ENCODE measurements at places on chromosomes 11 and 22.

DNA sequence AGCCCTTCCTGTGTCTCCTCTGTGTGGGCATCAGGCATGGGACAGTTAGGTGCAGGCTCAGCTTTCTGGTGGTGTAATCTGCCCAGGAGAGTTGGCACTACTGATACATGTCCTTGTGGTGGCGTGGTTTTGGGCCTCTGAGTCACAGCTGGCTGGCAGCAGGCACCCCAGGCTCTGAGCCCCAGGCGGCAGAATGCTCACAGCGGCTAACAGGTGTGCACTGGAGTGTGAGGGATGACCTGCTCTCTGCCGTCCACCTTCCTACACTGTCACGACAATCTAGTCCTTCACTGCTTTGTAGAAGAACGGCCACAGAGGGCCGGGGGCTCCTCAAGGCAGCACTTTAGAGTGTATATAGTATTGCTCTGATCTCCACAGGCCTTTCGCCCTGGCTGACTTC is 100.3 kb upstream of the PITPNB start:
- no peak for DNase-seq

DNA sequence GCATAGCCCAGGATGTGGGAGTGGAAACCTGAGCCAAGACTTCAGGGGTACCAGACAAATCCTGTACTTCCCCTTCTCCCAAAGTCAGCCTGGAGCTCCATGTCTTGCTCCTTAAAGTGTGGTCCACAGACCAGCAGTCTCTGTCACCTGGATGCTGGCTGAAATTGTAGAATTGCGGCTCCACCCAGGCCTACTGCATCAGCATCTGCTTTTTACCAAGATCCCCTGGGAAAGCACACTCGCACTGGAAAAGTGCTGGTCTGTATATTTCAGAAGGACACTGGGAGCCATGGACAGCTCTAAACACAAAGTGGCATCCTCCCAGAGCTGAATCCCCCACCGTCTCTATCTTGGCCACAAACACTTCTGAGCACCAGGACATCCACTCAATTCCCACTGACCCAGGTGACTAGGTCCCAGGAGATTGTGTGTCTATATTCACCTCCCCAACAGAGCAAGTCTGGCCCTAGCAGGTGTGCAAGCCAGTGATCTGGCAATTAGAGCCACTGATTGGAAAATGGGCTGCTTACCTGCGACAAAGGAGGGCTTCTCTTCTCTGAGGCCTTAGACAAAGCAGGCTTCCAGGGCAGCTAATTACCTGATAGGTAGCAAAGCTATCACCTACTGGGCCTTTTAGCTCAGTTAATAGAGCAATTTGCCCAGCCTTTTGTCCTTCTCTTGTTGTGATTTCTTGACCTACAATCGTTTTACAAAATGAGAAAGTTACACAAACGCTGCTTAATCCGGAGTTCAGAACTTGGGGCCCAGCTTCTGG is 443.3 kb downstream of the MN1 start:
- no peak for DNase-seq

DNA sequence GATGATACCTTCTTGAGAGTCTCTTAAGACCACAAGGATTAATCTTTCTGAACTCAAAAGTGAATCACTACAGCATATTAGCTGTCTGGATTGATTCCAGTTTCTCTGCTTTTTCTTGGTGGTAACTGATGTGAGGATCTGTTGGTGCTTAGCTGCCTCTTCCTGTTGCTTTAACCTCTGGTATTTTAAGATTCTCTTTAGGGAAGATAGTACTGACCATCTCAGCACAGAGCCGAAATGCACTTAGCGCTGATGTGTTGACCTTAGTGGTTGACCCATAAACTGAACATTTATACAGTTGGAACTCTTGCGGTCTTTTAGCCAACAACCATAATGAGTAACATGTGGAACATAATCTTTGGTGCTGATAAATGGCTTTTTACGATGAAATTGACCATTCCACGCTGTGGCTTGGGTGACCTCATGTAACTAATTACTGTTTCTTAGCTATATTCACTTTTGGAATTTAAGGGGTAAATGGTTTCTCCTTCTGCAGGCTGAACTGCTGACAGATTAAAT is 33.7 kb downstream of the APLP2 start:
- DNase-seq: no peak

DNA sequence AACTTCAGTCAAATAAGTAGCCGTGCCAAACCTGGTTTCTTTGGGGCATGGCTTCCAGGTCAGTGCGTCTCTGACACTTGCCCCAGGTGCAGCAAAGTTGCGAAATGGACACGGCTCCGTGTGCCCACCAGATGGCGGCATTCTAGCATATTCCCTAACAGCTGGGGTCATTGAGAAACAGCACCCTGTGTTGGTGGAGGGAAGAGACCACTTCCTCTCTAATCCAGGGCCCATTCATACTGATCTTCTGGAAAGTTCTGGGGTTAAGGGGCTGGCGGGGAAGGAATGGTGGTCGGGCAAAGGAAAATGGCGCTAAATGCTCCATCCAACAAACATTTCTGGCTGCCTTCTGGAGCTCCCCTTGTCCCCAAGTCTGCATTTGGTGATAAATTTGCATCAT is 141.2 kb upstream of the TIMP3 start:
- DNase-seq: peak; percentile 79

DNA sequence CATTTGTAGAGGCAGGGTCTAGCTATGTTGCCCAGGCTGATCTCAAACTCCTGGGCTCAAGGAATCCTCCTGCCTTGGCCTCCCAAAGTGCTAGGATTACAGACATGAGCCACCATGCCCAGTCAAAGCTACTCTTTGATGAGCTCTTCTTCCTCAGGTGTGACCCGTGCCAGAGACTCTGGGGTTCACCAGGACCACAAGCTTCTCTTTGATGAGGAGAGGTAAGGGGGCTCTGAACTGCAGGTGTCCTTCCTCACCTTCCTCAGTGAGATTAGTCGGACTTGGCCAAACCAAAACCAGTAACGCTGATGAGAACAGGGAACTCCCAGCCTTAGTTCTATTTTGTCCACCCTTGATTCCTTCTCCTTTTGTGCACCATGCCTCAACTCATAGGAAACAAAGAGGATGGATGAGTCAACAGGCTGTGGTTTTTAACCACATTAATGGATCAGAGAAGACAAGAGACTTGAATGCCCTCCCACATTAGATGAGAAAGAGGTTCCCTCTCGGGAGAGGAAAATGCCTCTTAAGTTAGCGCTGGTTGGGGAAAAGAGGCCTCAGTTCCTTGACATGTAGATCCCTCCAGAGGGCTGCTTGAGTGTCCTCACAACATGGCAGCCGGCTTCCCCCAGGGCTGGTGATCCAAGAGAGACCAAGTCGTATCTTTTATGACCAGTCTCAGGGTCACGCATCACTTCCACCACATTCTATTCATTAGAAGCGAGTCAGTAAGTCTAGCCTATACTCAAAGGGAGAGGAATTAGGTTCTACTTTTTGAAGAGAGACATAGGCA is 25.7 kb upstream of the CTR9 start:
- no peak for DNase-seq

DNA sequence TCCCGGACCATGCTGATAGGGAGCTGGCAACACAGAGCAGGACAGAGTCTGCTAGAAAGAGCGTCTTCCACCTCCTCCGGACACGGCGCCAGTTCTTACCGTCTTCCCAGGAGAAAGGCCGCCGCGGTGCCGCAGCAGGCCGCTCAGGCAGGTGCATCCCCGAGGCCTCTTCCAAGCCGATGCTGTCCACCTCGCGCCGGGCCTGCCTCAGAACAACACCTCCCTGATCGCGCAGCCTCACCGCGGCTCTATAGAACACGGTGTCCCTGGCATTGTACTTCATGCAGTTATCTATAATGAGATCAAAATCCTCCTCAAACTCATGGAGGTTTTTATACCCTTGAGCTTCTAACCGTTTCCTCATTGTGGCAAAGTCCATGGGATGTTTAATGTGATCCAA is 30.0 kb downstream of the BRD1 start:
- DNase-seq: no peak

DNA sequence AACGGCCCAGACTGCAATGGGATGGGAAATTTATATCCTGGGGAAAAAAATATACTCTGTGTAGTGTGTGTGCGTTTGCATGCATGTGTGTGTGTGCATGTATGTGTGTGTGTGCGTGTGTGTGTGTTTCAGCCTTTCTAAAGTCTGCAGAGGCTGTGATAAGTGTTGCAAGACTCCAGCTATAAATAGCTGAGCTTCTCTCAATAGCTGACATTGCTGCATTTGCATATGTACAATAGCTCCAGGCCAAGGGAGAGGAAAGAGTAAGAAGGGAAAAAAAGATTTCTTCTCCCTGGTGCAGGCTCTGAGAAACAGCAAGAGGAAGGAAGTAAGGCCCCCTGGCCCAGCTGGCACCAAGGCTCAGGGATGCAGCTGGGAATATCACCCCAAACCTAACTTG is 483.0 kb downstream of the MN1 start:
- DNase-seq: peak; percentile 29

DNA sequence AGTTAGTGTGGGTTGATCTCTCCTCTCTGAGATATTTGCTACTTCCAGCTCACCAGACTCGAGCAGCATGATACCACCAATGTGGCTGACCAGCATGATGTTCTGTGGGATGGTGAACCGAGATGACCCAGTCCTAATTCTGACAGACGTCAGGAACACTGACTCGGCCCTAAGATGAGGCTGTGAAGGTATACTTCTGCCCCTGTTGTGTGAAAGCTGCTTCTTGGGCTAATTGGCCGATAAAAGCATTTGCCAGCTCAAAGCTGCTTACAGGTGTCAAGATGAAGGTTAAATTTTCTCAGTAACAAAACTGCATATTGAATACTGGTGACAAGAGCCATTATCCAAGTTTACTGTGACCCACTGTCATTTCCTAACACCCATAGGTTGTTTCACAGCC is 151.4 kb downstream of the BRD1 start:
- DNase-seq: no peak

GRCh38 chr22:24134090-24134846 is 47.0 kb upstream of the SUSD2 start:
- DNase-seq: no peak

- DNase-seq: no peak
Observed at GRCh38 chr22:37282385-37282677, at the start of gene CYTH4. CYTH4 (plus strand) TSS chr22:37282508; CDS start chr22:37282570, 62 bp downstream.

DNA sequence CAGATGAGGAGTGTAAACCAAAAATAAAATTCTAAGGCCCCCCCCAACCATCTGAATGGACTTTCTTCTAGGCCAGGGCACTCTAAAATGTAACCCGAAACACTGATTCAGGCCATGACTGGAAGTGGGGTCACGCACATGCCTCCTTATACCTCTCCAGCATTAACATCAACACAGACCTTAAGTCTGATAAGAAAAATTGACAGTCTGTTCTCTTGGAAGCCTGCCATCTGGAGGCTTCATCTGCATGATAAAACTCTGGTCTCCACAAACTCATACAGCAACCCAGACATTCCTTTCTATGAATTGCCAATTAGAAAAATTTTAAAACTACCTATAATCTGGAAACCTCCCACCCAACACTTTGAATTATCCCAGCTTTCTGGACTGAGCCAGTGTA is 3.9 kb upstream of the SERGEF start:
- DNase-seq: no peak

DNA sequence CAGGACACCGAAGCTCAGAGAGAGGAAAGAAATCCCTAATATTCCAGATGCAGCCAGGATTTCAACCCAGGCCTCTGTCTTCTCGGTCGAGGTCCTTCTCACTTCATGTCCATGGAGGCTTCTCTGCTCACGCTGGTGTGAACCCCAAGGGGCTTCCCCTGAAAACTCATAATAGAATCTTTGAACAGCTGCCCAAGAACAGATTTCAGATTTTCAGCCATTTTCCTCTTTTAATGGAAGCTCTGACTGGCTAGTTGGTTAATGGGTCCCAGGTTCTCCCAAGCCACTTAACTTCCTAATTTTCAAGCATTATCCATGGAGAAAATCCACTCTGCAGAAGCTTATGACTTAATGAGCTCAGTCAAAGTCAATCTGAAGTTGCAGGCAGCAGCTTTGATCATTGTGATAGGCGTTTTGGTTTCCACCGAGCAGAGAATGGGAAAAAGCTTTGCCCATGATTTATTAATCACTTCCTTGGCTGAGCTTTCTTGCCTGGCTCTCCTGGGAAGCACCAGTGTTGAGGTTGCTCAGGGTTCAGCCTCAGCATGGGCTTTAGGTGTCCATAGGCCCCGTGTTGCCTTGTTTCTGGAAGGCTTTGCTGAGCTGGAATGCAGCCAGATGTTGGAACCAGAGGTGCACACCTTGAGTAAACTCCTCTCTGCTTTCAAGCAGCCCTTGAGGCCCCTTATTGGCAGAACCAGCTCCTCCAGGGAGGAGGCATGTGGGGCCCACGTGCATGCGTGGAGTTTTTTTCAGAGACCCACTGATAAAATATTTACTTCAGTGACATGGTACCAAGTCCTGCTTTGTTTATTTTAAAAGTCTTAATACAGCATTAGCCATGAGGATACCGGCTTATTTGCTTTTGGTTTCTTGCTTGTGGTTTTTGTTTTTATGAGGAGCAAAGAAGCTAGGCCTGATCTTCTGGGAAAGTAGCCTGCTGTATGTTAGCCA is 25.5 kb downstream of the LDLRAD3 start:
- peak; percentile 30 for DNase-seq

DNA sequence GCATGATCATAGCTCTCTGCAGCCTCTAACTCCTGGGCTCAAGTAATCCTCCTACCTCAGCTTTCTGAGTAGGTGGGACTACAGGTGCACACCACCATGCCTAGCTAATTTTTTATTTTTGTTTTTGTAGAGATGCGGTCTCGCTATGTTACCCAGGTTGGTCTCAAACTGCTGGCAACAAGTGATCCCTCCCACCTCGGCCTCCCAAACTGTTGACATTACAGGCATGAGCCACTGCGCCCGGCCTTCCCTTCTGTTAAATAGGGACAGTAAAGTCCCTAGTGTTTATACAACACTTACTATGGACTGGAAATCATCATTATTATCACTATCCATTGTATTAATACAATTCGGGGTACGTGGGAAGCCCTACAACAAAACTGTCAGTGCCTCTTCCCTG is 12.6 kb downstream of the SELENOM start:
- no peak for DNase-seq
